Activated CD4-positive, alpha-beta T cell treated with anti-CD3 and anti-CD28 coated beads, Interleukin-10, Interleukin-2, amounts not matched to agents 100 ng/mL and 50 ng/mL, durations not matched to agents 16 hours and 8 hours (primary cell): ENCODE measurements at places on chromosomes 1 and 21.

- no peak for DNase-seq
Measured at GRCh38 chr1:89911191-89911991, 83.5 kb upstream of the ZNF326 start.

- DNase-seq: peak; percentile 81
Measured at GRCh38 chr1:212234431-212235395, 50.5 kb upstream of the PPP2R5A start.

DNA sequence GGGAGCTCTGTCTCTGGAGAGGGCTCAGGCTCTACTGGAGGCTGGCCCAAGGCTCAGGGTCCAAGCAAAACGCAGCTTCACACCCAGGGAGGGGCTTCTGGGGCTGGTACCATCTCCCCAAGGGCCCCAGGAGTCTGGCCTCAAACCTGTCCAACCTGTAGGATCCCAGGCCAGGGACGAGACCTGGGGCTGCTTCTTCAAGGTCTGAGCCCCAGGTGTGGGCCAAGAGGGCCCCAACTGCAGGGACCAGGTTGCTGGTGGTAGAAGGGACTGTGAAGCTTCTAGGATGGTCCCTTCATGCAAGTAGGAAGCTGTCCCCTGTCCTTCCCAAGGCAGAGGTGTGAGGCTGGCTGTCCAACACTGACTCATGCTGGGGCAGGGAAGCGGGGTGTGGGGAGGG, 7.8 kb upstream of the MMEL1 start:
- DNase-seq: no peak

DNA sequence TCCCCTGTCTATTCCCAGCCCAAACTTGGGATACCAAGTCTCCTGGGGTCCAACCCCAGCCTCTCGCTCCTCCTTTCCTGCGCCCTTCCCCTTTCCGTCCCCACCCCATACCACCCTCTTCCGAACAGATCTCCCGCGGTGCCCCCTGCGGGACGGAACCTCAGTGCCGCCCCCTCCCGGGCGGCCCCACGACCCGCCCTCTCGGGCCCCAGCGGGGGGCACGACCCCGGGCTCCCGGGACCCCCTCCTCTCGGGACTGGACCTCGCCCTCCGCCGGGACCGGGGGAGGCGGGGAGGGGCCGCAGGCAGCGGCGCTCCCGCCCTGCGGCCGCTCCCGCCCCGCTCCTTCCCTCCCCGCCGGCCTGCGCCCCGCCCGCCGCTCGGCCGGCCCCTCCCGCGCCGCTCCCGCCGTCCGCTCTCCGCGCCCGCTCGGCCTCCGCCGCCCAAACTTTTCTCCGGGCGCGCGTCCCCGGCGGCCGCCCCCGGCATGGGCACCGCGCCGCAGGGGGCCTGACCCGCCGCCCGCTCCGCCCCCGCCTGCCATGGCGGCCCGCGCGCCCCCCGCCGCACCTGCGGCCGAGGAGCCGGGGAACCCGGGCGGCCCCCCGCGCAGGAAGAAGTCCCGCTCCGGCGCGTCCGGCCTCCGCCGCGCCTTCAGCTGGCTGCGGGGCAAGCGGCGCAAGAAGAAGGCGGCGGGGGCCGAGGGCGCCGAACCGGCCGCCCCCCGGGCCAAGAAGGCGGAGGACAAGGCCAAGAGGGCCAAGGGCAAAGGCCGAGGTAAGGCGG, 39.0 kb upstream of the SYNC start:
- DNase-seq: no peak

GRCh38 chr1:233373226-233373625, 45.7 kb downstream of the MAP3K21 start:
- no peak for DNase-seq

DNA sequence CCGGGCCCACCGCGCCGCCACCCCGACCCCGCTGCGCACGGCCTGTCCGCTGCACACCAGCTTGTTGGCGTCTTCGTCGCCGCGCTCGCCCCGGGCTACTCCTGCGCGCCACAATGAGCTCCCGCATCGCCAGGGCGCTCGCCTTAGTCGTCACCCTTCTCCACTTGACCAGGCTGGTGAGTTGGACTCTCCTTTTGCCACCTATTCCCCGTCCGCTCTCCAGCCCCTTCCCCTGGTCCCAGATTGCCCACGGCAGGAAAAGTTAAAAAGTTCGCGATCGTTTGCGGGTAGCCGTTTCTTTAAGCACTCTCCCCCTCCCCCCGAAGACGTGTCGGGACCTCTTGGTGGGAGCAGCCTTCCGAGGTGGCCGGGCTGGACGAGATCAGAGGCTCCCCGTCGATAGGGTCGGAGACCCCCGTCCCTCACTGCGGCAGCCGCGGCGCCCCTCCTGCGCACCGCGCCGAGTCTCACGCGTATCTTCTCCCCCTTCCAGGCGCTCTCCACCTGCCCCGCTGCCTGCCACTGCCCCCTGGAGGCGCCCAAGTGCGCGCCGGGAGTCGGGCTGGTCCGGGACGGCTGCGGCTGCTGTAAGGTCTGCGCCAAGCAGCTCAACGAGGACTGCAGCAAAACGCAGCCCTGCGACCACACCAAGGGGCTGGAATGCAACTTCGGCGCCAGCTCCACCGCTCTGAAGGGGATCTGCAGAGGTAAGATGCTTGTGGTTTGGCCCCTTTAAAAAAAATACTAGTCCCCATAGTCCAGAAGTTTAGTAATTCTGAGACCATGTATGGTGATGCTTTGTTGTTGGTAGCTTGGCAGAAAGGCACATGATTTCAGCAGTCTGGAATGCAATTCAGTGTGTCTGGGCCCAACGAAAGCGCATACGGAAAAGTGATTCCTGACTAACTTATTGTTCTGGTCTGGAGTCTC, 576 bp downstream of the CCN1 start:
- peak; percentile 67 for DNase-seq

DNA sequence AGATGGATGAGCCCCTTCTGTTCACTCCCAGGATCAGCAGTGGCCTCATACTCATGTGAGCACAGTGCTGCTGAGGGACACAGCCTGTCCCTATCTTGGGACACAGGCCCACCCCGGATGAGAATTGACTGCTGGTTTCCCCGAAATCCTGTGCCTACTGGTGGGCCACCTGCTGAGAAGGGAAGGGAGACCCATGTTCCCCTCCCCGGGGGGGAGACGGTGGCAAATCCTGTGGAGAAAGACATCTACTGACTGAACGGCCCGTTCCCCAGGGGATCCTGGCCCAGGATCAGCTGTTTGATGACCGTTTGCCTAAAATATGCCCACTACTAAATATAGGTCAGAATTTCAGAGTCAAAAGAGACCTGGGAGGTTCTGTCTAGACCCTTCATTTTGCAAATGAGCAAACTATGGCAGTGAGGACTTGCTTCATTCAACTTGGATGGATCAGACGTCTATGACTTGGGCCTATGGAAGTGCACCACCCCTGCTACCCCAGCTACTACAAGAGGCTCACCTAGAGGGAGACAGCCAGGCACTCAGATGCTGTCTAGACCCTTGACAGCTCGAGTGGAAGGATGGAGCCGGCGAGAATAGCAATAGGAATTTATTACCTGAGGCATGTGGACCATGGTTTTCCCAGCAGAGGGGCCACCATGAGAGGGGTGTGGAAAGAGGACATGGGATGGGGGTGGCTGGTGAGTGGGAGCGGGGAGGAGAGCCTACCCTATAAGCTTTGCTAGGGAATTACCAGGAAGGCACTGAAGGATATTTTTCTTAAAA, 15.6 kb upstream of the THEMIS2 start:
- DNase-seq: no peak

GRCh38 chr1:33429856-33430691, 821 bp downstream of the PHC2 start:
- DNase-seq: peak; percentile 16

DNA sequence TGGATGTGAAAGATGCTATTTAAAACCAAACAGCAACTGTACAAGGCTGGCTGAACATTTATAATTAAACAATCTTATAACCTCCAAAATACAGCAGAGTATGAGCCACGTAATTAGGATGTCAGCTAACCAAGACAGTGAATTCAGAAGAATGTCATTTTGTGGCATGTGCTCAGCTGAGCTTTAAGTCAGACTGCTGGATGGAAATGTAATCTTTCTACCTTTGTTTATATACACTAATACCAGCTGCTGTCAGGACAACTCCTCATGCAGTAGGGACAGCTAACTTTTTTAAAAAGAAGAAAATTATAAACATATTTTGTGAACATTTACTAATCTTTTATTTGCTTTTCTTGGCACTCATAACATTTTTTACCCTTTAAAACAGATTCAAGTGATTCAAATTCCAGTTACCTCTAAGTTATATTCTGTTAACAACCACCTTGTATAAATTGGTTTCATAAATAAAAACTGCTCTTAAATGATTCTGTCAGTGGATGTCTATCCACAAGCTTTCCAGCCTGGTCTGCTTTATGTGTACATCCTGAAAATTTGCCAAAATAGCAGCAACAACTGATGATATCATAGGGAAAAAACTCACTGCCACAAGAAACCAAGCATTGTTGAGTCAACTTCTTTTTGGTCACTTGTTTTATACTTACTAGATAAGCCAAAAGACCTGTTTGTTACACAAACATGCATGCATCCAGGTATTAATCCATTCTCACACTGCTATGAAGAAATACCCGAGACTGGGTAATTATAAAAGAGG, 36.1 kb downstream of the DPH5 start:
- no peak for DNase-seq

DNA sequence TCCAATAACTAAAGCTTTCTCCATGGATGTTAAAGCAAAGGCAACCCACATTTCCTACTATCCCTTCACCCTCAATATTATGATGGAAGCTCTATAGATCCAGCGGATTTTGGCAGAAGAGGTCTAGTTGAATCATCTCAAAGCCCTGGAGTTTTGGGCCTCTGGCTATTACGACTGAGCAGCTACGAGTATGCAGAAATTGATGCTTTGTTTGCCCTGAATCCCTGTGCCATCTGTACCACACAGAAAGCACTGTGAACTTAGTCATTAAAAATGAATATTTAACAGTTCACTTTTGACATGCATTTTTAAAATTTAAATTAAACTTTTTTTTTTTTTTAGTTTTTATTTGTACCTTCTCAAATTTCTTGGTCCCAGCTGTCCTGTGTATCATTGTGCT, 705.4 kb upstream of the PTBP2 start:
- no peak for DNase-seq

- DNase-seq: no peak
Measured at GRCh38 chr1:225827076-225827475, 17.2 kb downstream of the EPHX1 start.

DNA sequence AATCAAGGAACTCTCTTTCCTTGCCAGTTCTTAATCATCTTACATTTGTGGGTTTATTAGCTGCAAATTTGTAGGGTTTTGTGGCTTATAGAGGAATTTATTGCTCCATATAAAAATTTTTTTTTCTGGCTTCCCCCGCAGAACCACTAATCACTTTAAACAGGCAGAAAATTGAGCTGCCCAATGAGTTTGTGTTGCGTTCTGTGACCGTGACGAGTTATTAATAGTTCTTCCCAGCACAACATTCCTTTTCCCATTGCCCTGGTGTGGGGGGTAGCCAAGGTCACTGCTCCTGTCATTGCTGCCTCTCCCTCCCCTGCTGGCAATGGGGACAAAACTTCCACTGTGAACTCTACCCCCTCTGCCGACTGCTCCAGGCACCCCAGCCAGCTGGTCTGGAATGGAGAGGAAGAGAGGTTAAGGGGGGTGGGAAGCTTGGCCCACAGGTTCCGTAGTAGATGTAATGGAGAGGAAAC, 55.1 kb downstream of the UBE2T start:
- DNase-seq: no peak

DNA sequence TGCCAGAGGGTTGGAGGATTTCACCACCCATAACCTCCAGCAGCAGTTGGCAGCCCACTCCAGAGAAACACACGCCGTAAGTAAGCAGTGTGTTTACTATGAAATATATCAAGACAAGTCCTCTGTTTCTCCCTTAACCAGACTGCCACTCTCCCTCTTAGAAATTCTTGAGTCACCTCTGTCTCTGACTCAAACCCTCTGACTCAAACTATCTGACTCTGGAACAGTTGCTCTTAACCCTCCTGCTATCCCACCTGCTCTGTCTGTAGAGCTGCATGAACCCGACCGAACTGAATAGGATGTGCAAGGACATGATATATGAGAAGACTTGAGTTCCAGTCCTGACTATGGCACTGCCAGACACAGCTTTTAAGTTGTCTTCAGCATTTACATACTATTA, 14.1 kb downstream of the INPP5B start:
- peak; percentile 17 for DNase-seq

DNA sequence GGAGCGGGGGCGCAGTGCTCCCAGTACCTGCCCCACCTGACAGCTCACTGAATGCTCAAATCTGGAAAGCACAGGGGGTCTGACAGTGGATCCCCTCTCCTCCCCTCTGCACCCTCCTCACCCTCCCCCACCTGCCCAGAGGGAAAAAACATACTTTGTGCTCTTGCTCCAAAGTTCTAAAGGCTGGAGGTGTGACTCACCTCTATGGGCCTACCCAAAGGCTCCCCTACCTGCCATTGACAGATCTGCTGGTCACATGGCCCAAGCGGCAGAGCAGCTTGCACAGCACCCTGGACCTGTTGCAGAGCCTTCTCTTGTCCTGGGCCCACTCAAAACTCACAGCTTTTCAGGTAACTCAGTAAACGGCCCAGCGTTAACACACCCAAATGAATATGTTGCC, 55.7 kb downstream of the ADSS2 start:
- no peak for DNase-seq

DNA sequence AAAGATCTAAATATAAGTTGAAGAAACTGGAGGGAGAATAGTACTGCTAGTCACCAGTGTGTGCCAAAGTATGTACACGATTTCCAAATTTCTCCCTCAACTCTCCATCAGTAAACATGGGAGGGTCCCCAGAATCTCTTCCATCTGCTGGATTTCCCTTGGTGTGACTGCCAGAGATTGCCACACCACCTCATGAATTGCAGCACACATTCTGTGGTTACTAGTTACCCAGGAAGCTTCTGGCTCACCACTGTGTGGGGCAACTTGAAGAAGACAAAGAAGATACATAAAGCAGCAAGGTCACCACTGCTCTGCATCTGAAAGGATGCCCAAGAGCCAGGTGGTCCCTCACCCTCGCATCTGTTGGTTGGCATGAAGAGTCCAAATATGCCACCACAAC, 191.7 kb upstream of the ESRRG start:
- no peak for DNase-seq

DNA sequence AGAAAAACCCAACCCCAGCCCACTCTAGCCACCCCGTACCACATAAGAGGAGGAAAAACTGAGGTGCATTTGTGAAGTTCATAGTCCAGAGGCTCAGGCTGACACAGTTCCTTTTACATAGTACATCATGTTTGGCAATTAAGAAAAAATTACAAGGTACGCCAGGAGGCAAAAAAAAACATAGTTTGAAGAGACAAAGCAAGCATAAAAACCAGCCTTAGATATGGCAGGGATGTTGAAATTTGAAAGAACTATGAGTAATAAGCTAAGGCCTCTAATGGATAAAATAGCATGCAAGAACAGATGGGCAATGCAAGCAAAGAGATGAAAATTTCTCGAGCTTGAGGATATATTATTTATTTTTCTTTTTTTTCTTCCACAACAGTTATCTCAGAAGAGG, 31.9 kb downstream of the MIXL1 start:
- no peak for DNase-seq
